Mucosa of gallbladder (tissue), 1 donor: ENCODE measurements at places on chromosomes 5 and 9. TPM values are rescaled to one million over a fixed set of nuclear protein-coding genes. Genes with fewer than 3 reads are reported as not detected.
A peak's percentile ranks its signal among the peaks of the same experiment; 100 is the strongest.

GRCh38 chr5:31100047-31100575 is 93.4 kb upstream of the CDH6 start:
- DNase-seq: no peak

DNA sequence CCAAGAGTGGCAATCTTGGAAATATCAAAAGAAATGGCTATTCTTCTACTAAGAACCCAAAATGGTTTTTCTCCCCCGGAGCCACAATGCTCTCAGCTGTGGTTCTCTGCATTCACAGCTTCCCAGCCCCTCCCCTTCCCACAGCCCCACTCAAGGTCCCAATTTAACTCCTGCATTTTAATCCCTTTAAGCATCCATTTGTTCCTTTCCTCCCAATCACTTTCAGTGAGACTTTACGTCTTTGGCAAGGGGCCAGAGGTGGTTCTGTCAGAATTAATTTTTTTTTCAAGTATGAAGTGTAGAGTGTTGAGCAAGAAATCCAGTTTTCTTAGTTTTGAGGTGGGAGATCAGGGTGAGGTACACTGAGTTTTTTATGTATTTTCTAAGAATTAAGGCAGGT is 256.9 kb downstream of the GLIS3 start:
- no peak for DNase-seq

- no peak for DNase-seq
Measured at GRCh38 chr9:125983681-125984080, 236.5 kb downstream of the PBX3 start.

- DNase-seq: no peak
Measured at GRCh38 chr5:147844846-147845245, 13.4 kb upstream of the SPINK1 start.

GRCh38 chr5:56412601-56413379 is 179.7 kb upstream of the ANKRD55 start:
- peak; percentile 49 for DNase-seq

GRCh38 chr9:104853159-104853558 is 74.8 kb downstream of the ABCA1 start:
- DNase-seq: no peak

KIAA0825 gene
- 3.3 TPM for total RNA-seq

DNAJB5 gene
- 19.7 TPM for total RNA-seq

ANKRD31 gene
- total RNA-seq: 0.17 TPM

TRIM52 gene
- 22.8 TPM for total RNA-seq
